Activated T-helper 2 cell treated with anti-CD3 and anti-CD28 coated beads, Interferon-gamma antibody, Interleukin-2, Interleukin-4, amounts not matched to agents 10 μg/mL and 5 μg/mL and 100 μg/mL, durations not matched to agents 14 hours and 24 hours and 36 hours (primary cell): ENCODE measurements at places on chromosomes 16 and 17.

DNA sequence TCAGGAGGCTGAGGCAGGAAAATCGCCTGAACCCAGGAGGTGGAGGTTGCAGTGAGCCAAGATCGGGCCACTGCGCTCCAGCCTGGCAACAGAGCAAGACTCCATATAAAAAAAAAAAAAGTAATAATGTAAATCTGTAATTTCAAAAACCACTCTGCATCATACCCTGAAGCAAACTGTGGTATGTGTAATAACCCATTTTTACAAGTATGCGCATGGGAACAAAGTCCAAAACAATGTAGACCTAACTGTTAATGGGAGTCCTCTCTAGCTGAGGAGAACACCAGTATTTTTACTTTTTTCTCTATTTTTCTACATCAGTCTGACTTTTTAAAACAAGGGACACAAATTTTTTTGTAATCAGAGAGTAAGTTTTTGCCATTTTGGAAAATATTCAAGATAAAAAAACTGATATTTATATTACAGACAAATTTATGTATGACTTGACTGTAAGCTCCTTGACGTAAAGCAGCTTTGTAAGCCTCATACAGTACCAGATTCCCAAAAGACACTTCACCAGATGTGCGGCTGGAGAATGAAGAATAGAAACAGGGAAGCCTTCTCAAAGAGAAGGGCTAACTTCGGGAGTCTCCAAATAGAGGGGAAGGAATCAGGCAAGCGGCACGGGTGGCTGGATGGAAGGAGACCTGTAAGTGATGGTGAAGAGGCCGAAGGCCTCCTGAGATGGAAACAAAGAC is 25.7 kb downstream of the CMTM4 start:
- DNase-seq: no peak
- peaks cover 3% of the 10 kb centered on the region for H3K27me3 ChIP-seq
- H3K4me3 ChIP-seq: no peak overlapping the region
- no peak overlapping the region for H3K27ac ChIP-seq

GRCh38 chr17:74186498-74186897 is 17.0 kb upstream of the RPL38 start:
- no peak overlapping the region for H3K4me3 ChIP-seq
- H3K36me3 ChIP-seq: no peaks in the 10 kb centered on the region
- no peaks in the 10 kb centered on the region for H3K4me1 ChIP-seq

DNA sequence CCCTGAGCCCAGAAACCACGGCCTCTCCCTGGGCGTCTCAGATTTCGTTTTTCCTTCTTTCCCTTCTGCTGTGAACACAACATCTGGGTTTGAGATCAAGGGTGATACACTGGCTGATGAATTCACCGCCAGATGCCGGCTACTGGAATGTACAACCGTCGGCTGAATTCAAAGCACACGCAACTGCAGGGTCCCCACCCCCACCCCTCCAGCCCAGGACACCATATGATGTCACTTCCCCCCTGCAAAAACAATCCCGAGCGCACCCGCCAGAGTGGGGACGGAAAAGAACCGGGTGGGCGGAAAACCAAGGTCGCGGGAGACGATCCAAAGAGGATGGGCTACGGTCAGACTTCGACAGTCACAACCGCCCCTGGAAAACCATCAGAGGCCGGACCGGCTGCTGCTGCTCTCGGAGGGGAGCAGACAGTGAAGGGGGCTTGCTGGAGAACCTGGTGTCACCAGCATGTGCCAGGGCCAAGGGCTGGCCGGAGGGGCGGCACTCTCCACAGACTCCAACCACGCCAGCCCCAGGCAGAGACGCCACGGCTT is 23.3 kb downstream of the CEP295NL start:
- peak overlapping the region; percentile 42 for H3K27ac ChIP-seq
- DNase-seq: no peak
- peaks cover 15% of the 10 kb centered on the region for H3K27me3 ChIP-seq
- H3K4me3 ChIP-seq: no peak overlapping the region
- H3K36me3 ChIP-seq: no peaks in the 10 kb centered on the region

- no peaks in the 10 kb centered on the region for H3K27me3 ChIP-seq
- H3K36me3 ChIP-seq: peaks cover 68% of the 10 kb centered on the region
- no peak overlapping the region for H3K4me3 ChIP-seq
These were observed 41.0 kb downstream of the STAT3 start for GRCh38 chr17:42347198-42347597.

DNA sequence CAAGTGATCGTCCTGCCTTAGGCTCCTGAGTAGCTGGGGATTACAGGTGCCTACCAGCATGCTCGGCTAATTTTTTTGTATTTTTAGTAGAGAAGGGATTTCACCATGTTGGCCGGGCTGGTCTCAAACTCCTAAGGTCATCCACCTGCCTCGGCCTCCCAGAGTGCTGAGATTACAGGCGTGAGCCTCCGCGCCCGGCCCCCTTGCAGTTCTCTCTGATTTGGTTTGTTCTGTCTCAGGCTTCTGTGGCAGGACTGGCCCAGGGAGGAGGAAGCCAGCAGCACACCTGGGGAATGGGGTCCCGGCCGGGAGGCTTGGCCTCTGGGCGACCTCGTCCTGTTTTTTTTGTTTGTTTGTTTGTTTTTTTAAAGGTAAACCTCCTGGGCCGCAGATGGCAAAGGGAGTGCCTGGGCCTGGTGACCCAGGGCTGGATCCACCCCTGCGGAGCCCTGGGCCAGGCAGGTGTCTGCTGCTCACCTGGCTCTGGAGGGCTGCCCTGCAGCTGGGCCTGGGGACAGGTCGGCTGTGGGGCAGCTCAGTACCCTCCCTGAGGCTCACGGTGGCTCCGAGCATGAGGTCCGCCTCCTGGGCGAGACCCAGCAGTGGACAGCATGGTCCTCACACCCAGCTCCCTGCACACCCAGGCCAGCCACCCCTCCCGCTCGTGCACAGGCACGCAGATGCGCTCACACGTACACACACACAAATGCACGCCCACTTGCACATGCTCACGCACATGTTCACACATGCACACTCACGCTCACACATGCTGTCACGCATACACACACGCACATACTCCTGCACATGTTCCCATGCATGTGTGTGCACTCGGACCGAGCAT is 3.3 kb upstream of the NUDT16L1 start:
- H3K36me3 ChIP-seq: peaks cover 21% of the 10 kb centered on the region
- peaks cover 5% of the 10 kb centered on the region for H3K4me1 ChIP-seq
- no peak overlapping the region for H3K27ac ChIP-seq
- H3K27me3 ChIP-seq: no peaks in the 10 kb centered on the region
- no peak overlapping the region for H3K4me3 ChIP-seq
- DNase-seq: no peak

- no peak overlapping the region for H3K27ac ChIP-seq
- no peaks in the 10 kb centered on the region for H3K27me3 ChIP-seq
- H3K4me1 ChIP-seq: no peaks in the 10 kb centered on the region
- H3K36me3 ChIP-seq: peaks cover 5% of the 10 kb centered on the region
These were observed 4.0 kb downstream of the CRYBA1 start for GRCh38 chr17:29250666-29251065.

GRCh38 chr17:8372422-8372821 is 4.1 kb downstream of the KRABD2 start:
- H3K4me3 ChIP-seq: no peak overlapping the region
- H3K4me1 ChIP-seq: peaks cover 16% of the 10 kb centered on the region
- H3K27ac ChIP-seq: no peak overlapping the region
- DNase-seq: no peak

DNA sequence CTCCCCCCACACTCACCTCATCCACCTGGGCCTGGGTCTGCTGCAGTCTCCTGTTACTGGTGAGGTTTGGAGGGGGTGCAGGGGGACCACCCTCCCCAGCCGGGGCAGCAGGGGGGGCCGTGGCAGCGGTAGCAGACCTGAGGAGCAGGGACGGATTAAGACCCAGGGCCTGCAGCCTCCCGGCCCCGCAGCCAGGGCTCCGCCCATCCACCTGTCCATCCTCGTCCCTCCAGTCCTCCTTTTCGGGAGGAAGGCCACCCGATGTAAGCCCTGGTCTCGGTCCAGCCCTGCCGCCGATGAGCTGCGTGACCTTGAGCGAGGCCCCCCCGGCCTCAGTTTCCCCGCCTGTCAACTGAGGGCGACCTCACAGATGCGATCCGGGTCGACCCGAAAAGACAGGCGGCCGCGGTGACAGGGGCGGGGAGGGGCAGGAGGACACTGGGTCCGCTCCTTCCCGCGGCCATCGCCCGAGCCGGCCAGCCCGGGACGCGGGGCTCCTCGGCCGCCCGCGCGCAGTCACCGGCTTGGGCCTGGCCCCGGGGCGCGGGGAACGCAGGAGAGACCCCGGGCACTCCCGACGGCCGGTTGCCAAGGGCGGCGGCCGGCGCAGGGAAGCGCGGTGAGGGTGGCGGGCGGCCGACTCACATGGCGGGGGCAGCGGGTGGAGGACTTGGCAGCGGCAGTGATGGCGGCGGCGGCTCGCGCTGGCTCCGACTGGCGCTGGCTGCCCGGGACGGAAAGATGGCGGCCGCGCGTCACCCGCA is at the start of gene VAMP2:
TSS of gene VAMP2 (minus strand) at position 716 of the 764 bp plus-strand sequence. CDS start at position 647, 69 bp downstream.
- DNase-seq: peak; percentile 80
- H3K36me3 ChIP-seq: peaks cover 34% of the 10 kb centered on the region
- H3K4me3 ChIP-seq: peak within 1 kb of the TSS; percentile 85
- peaks cover 55% of the 10 kb centered on the region for H3K4me1 ChIP-seq

DNA sequence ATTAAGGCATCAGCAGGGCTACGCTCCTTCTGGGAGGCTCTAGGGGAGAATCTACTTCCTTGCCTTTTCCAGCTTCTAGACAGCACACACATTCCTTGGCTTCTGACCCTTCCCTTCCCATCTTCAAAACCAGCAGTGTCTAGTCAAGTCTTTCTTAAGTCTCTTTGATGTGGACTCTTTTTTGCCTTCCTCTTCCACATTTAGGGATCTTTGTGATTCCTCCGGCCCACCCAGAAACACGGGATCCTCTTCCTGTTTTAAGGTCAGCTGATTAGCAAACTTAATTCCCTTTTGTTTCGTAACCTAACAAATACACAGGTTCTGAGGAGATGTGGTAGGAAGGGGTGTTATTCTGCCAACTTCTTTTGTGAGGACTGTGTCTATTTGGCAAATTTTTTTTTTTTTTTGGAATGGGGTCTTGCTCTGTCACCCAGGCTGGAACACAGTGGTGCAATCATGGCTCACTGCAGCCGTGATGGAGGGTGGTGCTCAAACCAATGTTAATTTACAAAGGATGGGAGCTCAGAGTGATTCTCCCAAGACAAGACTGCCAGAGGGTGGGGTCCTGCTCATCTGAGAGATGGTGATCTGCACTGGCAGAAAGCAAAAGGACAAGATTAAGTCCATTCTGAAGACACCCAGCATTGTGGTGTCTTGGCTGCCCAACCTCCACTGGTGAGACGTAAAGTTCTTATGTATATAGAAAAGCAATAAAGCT is 14.7 kb downstream of the KNOP1 start:
- no peak overlapping the region for H3K27ac ChIP-seq
- DNase-seq: no peak
- H3K4me3 ChIP-seq: no peak overlapping the region
- peaks cover 73% of the 10 kb centered on the region for H3K36me3 ChIP-seq
